ENCODE measurements at places on chromosomes 11 and 22.

DNA sequence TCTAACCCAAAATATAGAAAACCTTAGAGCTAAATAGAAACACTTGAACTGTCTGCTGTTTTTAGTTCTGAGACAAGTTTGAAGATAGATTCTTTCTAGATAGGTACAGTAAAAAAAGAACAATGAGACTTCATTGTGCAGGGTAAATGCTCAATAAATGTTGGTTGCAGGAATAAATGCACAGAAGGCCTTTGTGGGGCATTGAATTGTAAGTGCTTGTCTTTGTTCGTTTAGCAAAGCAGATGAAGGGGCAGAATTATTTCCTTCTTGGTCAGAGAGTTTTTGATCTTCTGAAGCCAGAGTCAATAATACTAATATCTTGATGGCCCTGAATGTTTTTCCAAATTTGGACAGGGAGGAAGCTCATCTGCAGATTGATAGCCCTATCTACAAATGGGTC is 340.4 kb downstream of the OPCML start:
- no peak for DNase-seq

DNA sequence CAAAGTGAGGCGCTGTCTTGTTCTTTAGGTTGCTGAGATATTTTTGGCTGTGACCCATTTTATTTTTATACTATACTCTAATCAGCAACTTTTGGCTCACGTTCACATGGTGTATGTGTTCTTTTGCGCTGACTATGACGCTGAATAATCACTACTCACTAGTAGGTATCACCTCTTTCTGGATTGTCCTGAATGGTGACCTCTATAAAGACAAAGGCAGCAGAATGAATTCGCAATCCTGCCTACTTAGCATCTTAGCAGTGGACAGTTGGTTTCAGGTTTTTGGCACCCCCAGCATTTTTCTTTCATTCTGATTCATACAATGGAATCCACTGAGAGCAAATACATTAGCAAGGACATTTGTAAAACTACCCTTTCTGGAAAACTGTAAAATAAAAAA is 351.3 kb downstream of the JRKL start:
- no peak for DNase-seq

- no peak for DNase-seq
Observed at GRCh38 chr11:8567602-8568198, 26.3 kb downstream of the STK33 start.

GRCh38 chr11:67429038-67429668 is 859 bp downstream of the RPS6KB2 start:
- DNase-seq: no peak

DNA sequence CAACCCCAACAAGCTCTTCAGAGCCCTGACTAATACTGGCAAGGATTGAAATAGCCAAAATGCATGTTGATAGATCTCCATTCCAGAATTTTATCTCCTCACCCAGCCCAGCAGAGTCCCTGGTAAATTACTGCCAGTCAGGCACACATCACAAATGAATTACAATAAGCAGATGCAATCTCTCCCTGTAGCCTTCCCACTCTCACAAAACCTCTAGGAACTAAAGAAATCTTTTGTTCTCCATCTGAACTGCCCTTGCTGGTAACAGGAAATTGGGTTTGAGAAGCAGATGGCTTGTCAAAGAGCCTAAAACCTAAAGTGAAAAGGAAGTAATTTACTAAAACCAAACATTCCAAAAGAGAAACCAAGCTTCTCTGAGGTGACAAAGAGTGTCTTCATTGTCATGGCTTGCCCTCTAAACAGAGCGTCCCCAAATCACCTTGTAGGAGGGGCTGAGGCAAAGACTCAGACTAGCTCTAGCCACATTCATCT is 59.5 kb downstream of the FAM168A start:
- DNase-seq: no peak

- DNase-seq: no peak
Observed at GRCh38 chr11:61744181-61744580, 8.3 kb upstream of the MYRF start.

DNA sequence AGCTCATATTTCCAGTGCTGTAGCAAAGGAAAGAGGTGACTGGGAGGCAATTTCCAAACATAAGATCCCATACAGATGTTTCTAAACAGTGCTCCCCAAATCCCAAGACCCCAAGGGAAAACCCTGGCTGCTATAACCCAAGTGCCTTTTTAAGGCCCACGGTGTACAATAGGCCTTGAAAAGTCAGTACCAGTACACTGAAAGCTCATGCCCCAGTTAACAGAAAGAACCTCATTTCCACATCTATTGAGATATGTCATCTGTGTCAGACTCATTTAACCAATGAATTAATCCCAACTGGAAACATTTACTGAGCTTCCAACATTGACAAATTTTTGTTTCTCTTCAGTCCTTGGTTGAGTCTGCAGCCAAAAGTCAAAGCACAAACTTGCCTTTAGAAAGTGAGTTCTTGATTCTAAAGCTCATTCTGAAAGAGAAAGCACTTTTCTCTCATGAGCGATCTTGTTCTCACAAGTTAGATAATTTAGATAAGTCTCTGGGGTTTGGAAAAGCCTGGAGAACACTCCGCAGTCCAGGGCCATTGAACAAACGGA is 239.8 kb upstream of the ARHGAP20 start:
- DNase-seq: no peak

- peak; percentile 66 for DNase-seq
Observed at GRCh38 chr11:2701230-2701629, 1.4 kb upstream of the KCNQ1OT1 start.

DNA sequence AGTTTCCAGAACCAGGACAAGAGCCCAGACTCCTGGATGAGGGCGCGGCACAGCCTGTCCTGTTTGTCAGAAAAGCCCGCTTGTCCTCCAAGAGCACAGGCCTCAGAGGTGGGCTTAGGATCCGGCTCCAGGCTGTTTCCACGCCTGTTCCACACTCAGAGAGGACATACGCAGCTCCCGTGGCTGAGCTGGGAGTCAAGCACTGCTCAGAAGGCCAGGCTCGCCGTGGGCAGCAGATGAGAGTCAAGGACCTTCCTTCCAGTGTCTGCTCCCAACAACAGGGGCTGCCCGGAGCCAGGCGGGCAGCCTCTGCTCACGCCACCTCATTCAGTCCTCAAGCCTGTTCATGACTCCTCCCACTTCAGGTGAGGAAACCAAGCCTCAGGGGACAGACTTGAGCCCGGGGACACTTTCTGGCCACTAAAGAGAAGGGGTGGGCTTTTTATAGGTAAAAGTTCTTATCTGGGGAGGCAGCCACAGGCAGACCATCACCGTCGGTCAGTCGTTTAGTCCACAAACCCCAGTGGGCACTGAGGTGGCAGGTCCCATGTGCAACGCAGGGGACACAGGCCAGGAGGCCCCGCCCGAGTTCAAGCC is 3.8 kb downstream of the CYB5R3 start:
- DNase-seq: no peak

DNA sequence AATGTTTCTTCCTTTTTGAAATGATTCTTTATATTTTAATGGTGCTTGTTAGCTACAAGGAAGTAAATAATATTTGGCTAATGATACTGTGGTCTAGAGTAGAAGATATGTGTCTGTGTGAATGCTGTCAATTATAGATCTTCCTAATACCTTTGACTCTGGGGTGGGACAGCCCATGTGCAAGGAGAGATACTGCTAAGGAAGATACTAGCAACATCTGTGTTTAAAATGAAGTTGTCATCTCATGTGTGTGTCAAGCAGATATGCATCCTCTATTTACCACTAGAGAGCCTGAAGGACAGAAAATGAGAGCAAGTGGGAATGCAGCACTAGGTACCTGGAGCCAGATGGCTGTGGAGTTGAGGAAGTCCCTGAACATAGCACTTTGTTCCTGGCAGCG is 34.1 kb downstream of the PPME1 start:
- no peak for DNase-seq

- DNase-seq: no peak
Observed at GRCh38 chr11:19995145-19995544, 165.1 kb downstream of the DBX1 start.

- no peak for DNase-seq
Observed at GRCh38 chr11:18769802-18770456, 21.7 kb downstream of the PTPN5 start.

GRCh38 chr11:61516191-61516590 is 7.6 kb downstream of the LRRC10B start:
- DNase-seq: no peak

GRCh38 chr11:70804139-70804837 is 406.0 kb downstream of the CTTN start:
- no peak for DNase-seq

DNA sequence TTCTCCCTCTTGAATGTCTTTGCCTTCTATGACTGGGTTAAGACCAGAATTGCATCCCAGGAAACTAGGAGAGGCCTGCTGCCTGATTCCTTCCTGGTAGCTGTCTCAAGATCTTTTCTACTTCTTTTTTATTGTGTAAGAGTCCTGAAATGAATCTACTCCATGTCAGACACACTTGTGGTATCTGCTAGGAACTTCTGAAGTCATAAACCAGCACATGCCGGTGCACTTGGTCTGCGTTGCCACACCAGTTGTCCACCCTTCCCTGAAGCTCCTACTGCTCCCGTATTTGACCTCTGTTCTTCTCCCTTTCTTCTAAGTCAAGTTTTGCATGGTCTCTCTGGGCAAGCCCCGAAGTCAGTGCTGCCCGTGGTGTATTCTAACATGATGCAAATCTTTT is 644.2 kb downstream of the ETS1 start:
- no peak for DNase-seq
